ENCODE measurements at places on chromosomes 12 and 14.

GRCh38 chr14:38873941-38874612 is 229.0 kb downstream of the SEC23A start:
- DNase-seq = peak; percentile 65

- no peak for DNase-seq
These were observed 93.8 kb downstream of the NUMB start for GRCh38 chr14:73364559-73364958.

DNA sequence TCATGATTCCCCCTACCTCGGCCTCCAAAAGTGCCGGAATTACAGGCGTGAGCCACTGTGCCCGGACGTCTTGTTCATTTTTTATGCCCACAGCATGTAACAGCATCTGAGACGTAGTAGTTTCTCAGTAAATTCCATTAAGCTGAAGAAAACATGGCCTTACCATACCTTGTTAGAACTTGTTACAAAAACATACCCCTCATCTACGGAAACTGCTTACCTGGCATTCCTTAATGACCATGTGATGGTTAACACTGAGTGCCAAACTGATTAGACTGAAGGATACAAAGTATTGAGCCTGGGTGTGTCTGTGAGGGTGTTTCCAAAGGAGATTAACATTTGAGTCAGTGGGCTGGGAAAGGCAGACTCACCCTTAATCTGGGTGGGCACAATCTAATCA is 186.8 kb downstream of the CEP128 start:
- DNase-seq = no peak

- no peak for DNase-seq
These were observed 304.4 kb downstream of the MED13L start for GRCh38 chr12:115973066-115973465.

Measured in inflammatory macrophage treated with lipopolysaccharide for 1 hour (primary cell).